ENCODE measurements at places on chromosomes 5 and 9.

DNA sequence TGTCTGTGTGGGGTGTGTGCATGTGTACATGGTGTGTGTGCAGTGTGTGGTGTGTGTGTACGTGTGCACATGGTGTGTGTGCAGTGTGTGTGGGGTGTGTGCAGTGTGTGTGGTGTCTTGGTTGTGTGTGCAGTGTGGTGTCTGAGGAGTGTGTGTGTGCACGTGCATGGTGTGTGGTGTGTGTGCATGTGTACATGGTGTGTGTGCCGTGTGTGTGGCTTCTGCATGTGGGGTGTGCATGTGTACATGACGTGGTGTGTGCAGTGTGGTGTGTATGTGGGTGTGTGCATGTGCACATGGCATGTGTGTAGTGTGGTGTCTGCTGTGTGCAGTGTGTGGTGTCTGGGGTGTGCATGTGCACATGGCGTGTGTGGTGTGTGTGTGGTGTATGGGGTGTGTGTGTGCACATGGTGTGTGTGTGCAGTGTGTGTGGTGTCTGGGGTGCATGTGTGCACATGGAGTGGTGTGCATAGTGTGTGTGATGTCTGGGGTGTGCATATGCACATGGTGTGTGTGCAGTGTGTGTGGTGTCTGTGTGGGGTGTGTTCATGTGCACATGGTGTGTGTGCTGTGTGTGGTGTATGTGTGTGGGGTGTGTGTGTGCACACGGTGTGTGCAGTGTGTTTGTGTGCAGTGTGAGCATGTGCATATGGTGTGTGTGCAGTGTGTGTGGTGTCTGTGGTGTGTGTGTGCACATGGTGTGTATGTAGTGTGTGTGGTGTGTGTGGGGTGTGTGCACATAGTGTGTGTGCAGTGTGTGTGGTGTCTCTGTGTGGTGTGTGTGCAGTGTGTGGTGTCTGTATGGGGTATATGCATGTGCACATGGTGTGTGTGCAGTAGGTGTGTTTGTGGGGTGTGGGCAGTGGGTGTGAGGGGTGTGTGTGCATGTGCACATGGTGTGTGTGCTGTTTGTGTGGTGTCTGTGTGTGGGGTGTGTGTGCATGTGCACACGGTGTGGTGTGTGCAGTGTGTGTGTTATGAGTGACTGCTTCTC is 40.6 kb upstream of the ZNG1F start:
- peak; percentile 16 for DNase-seq

DNA sequence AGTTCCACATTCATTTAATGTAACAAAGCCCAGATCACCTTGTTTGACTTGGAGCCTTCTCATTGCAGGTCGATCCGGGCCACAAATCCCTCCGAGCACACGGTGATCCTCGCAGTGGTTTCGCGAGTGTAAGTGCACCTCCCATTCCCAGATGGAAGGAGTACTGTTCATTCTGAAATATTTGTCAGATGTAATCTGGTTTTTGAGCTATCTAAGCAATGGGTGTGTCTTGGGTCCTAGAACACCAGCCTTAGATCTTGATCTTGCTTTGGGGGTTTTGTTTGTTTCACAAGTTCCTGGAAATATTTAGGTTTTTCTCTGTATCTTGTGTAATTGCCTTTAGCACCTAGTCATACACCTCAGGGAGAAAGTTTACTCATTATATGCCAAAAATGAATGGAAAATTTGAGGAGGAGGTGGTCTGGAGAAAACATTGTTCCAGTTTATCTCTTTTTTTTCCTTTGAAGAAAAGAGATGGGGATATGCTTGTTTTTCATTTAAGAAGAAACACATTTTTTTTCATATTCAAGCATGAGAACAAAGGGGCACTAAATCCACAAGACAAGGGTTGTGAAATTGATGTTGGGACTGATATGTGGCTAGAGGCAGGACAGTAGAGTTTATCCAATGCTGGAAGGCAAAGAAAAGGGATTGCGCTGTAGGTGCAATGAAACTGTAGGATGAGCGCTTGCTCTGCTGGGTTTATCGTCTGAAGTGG is 118.6 kb downstream of the PDE8B start:
- DNase-seq: no peak

DNA sequence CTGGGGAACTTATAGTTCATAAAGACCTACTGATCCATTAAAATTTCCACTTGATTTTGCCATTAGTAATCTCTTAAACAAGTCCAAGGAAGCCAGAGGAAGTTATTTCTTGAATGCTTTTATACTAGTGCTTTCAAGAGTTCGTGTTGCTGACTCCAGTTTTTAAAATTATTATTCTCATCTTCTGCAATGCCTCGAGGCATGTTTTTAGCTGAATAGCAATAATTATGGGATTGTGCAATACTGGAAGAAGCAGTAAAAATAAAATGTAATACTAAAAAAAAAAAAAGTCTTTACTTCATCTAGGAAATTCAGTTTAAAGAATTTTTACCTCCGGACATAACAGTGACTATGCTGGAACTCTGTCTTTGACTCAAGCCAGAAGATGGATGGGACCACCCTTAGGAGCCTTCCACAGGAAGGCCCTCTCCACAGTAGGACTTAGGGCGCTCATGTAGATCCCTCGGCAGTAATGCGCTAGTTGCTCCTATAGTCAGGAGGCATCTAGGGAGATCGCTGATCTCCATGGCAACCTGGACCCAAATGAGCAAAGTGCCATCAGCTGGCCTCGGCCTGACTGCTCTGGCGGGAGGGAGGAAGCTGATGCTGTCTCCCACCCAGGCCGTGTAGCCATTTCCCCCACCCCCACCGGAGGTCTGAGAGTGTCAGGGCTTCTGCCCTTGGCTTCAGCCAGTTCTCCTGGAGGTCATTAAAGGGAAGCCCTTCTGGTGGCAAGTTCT is 56.7 kb downstream of the DAPK1 start:
- no peak for DNase-seq

- DNase-seq: no peak
These were observed 74.5 kb downstream of the COL5A1 start for GRCh38 chr9:134716067-134716466.

- DNase-seq: no peak
These were observed 63.4 kb downstream of the MVB12B start for GRCh38 chr9:126389992-126390391.

GRCh38 chr5:146007989-146008388 is 71.6 kb downstream of the SH3RF2 start:
- no peak for DNase-seq

DNA sequence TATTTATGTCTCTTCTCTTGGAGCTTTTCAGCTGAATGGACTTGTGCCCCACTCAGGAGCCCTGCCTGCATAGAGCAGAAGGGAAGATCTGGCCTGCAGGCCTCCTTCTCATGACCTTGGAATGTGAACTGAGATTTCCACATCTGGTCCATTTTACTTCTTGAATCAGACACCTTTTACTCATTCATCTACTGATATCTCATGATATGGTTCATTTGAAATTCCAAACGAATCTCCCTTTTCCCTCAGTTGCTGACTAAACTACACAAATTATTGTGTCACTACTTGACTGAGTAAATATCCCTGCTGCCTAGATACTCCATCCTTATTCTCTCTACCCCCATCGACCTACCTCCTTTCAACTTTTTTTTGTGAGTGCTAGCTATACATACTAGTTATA is 138.7 kb downstream of the PLCXD3 start:
- DNase-seq: peak; percentile 49

- no peak for DNase-seq
These were observed 38.2 kb downstream of the ETF1 start for GRCh38 chr5:138504799-138505198.

DNA sequence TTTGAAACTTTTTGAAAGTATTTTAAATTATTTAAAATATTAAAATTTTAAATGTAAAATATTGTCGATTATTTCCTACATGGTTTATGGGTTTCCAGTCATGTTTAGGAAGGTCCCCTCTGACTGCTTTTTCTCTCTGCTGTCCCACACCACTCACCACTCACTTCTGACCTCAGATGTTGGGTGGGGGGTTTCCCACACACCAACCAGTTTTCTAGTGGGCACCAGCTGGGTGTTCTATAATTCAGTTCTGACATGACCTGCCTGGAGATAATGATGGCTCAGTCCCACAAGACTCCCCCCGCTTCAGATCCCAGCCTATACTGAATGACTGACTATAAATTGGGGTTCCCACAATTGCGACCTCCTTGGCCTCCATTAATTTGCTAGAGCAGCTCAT is 310.4 kb downstream of the GADD45G start:
- no peak for DNase-seq

GRCh38 chr9:98974994-98975712 is 31.4 kb downstream of the COL15A1 start:
- DNase-seq: peak; percentile 75

GRCh38 chr5:68435611-68436010 is 220.1 kb downstream of the PIK3R1 start:
- DNase-seq: no peak

DNA sequence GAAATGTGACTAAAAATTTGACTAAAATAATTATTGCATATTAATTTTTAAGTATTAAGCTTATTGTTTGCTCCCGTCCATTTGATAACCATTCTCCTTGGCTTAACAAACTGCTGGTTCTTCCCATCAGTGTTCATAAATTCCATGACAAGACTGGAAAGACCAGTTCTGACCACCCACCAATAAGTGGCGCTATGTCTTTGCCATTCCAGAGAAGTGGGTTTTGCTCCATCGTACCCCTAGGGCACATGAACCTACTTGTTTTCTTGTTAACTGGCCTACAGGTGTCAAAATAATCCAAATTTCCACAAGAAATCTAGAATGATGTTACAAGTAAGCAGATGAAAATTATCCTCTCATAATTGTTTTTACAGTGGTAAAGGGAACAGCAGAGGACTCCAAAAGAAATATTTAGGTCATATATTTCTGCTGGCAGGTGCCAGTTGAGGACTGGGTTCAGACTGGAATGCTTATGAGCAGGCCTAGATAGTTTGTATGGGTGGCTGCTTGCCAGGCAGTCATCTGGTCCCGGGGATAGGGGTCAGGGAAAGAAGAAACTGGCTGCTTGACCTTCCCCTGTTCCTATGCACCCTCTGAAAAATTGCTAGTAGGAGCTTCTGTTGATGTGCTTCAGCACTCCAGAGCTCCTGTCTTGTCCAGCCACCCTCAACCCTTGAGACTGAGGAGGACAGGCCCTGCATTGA is 283.1 kb upstream of the ADAMTSL1 start:
- peak; percentile 2 for DNase-seq

DNA sequence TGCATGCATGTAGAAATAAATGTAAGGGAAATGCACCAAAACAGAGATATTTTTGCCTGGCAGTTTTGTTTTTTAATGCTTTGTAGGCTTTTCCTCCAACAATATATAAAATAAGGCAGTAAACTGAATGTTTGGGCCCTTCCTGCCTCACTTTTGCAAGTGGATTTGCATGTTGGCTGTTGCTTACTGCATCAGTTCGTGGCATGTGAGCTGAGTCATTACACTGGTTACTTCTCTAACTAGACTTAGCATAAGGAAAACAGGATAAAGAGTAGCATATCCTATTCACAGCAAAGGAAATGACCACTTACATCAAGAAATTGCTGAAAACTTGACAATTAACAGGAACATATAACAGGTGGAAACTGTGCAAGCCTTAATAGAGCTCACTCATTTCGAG is 113.4 kb downstream of the TLE1 start:
- DNase-seq: peak; percentile 49

DNA sequence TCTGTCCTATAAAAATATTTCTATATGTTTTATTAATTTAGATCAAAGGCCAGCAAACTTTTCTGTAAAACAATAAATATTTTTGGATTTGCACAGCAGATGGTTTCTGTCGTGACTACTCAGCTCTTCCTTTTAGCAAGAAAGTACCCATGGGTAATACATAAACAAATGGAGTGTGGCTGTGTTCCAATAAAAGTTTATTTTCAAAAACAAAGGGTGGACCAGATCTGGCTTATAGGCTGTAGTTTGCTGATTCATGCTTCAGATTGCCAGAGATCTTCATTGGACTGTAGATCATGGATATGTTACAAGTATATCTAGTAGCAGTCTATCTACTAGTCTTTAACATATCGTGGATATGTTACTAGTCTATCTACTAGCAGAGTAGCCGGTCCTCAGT is 590.5 kb downstream of the CSNK1G3 start:
- DNase-seq: peak; percentile 44

GRCh38 chr5:146450002-146450401 is 2.9 kb downstream of the TCERG1 start:
- DNase-seq: no peak

DNA sequence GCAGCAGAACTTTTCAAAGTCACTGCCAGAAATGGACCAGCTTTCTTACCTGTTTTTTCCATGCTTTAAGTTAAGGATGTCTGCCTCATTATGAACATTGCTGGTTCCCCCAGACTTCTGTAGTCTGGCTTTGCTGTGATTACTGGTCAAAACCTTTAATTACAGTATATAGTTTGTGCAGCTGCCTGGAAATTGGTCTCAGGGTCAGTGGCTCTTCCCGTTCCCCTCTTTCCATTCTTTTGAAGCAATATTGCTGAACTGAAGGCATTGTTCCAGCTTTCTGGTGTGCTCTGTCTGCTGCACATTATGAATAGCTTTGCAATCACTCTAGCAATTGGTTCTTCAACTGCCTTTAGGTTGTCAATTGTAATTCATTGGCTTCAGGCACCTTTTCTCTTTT is 206.5 kb downstream of the ARL15 start:
- no peak for DNase-seq

DNA sequence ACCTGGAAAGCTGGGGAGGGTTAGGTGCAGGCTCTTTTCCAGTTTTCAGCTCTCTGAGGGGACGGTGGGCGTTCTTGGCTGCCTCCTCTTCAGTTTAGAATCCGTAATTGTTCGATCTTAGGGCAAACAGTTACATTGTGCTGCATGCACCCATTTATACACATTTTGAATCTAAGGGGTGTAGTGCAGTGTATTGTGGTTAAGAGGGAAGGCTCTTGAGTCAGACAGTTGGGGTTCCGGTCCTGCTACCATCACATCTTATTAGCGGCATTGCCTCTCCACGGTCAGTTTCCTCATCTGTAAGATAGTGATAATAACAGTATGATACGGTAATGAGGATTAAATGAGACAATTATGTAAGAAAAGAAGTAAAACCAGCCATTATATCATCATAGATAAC is 625 bp downstream of the EXOSC2 start:
- DNase-seq: no peak

- DNase-seq: peak; percentile 64
These were observed 162.0 kb downstream of the SLC25A46 start for GRCh38 chr5:110900829-110901228.

- no peak for DNase-seq
These were observed 6.3 kb upstream of the MVB12B start for GRCh38 chr9:126320158-126320922.

DNA sequence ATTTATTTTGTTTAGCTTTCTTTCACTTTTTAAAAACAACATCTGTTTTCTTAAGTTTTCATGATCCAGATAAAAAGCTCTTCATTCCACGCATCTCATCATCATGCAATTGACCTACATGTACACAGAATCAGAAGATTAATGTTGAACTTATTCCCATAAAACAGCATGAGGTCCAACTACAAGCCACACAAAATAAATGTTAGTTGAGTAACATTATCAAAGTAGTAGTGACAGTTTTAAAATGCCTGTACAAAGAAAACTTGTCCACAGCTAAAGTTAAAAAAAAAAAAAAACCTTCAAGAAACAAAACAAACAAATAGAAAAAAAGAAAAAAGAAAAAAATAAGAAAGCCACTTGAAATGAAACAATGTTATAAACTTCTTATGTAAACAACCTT is 846.3 kb downstream of the TLE1 start:
- DNase-seq: no peak
